Activated naive CD4-positive, alpha-beta T cell treated with Interleukin-2 at 50 U/mL for 16 hours (primary cell): ENCODE measurements at places on chromosomes 13 and 19.

DNA sequence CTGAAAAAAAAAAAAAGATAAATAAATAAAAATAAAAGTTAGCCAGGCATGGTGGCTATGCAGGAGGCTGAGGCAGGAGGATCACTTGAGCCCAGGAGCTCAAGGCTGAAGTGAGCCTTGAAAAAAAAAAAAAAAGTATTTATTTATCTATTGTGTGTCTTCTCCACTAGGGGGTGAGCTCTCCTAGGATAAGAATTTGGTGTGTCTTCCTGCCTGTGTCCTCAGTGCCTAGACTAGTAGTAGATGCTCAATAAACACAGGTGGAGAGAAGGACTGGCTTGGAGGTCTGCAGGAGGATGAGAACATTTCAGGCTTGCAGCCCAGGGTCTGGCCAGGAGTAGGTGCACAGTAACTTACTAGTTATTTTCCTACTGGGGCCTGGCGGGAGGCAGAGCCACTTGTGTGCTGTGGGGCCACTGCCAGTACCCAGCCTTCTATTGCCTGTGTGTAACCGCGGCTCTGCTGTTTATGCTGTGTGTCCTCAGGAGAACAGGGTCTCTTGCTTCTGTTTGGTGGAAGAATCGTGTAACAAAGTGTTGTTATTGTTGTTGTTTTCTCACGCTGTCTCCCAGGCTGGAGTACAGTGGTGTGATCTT is 5.4 kb downstream of the LMTK3 start:
- no peak for DNase-seq

- no peak for DNase-seq
These were observed 15.9 kb upstream of the TICAM1 start for GRCh38 chr19:4847190-4847973.

DNA sequence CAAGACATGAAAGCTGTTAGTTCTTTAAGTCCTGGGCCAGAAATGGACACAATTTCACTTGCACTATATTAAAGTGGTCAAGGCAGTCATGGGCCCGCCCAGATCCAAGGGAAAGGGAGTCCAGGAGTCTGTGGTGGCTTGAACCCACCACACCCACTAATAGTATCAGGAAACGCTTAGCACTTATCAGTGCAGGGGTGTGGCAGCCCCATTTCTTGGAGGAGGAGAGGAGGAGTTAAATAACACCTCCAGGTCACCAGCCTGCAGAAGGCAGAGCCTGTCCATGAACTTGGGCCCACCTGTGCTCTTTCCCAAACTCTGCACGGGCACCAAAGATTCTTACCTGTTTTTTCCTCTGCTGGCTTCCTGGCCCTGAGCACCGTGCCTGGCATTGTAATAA is 5.4 kb upstream of the NTN5 start:
- DNase-seq: no peak

- DNase-seq: peak; percentile 73
These were observed at the start of gene SCN1B for GRCh38 chr19:35030257-35031071. Gene SCN1B, plus strand, starts transcription at chr19:35030470. Its CDS starts 351 bp downstream, at chr19:35030821.

DNA sequence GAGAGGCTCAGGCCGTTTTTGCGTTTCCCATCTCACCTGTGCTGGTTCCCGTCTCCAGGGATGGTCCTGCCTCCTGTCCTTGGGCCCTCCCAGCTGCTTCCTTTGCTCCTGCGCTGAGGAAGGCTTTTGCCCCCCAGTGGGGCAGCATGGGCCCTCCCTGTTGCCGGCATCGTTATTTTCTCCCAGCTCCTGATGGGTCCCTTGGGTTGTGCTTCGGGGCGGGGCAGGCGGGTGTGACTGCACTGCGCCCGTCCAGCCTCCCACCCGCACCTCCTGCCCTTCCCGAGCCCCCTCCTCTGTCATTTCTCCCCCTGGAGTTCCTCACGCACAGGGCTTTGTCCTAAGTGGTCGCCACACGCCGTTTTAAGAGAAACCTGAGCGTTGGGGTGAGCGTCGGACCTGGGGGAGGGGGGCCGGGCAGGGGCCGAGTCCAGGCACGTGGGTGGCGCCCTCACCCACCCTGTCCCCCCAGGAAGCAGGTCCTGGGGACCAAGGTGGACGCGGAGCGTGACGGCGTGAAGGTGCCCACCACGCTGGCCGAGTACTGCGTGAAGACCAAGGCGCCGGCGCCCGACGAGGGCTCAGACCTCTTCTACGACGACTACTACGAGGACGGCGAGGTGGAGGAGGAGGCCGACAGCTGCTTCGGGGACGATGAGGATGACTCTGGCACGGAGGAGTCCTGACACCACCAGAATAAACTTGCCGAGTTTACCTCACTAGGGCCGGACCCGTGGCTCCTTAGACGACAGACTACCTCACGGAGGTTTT is 2.8 kb upstream of the GZMM start:
- no peak for DNase-seq

DNA sequence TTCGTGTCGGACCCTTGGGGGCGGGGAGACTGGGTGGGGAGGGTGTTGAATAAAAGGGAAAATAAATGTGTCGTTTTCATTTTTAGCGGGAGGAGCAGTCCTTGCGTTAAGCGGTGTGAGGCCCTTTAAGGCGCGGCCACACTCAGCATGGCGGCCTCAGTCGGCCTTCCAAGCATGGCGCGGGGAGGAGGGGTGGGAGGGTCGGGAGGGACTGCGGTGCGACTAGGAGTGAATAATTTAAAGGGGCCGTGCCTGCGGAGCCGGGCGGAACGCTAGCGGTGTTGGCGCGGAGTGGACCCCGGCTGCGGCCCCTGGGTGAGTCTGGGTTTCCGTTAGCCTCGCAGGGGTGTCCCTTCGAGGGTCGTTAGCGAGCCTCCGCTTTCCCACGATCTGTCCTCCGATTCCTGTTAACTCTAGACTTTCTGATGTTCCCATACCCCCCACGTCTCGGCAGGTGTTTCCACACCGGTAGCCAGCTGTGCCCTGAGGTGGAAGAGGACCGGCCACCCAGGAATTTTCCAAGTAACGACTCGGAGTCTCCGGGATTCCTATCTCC is 1.5 kb upstream of the PNPLA6 start:
- DNase-seq: peak; percentile 88
